Fibroblast of skin of left quadriceps (primary cell): ENCODE measurements at places on chromosomes 2 and 18.
A peak's percentile ranks its signal among the peaks of the same experiment; 100 is the strongest.

DNA sequence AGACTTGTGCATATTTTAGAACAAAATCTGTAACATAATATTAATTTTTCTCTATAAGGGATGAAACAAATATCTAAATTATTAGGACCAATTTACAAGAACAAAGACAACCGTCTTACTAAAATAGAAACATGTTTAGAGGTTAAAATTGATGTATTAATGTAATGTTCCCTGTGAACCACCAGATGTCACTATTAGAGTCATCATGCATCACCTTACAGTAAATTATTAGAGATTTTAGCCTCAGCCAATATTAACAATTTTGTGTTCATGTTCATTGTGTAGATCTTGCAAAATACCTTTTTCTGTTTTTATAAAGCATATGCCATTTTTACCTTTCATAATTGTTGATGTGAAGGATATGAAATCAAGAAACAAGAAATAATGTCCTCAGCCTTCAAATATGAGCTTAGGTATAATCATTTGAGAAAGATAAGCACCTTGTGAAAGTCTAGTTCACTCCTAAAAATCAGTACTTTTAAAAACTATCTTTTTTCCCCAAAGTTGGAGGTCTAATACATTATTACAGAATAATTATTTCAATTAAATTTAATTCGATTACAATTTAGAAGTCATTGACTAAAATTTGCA lies 344.3 kb upstream of the KCNH7 start:
- no peak for DNase-seq

- DNase-seq, result peak; percentile 8
These were observed 19.5 kb downstream of the SLC25A52 start for GRCh38 chr18:31741097-31741735.

- DNase-seq, result peak; percentile 57
These were observed 267.6 kb upstream of the RAB12 start for GRCh38 chr18:8341481-8342230.

DNA sequence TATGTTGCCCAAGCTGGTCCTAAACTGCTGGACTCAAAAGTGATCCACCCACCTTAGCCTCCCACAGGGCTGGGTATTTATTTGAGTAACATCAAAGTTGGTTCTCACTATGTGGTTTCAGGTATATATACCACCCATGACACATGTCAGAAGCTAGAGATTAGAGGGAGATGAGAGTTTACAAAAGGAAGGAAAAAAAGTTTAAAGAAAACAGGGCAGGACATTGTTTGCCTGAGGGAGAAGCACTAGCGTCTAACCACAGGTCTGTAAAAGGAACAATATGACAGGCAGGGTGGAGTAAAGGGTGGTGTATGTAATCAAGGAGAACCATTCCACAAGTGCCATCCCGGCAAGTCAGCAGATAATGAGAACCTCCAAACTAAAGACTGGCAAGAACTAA lies 8.5 kb downstream of the CEP76 start:
- no peak for DNase-seq

GRCh38 chr2:17301437-17301836 lies 216.8 kb downstream of the RAD51AP2 start:
- DNase-seq, result no peak

GRCh38 chr2:38948995-38949394 lies 59.3 kb downstream of the ARHGEF33 start:
- DNase-seq, result no peak

- no peak for DNase-seq
These were observed 19.6 kb upstream of the REL start for GRCh38 chr2:60861736-60862135.

GRCh38 chr2:97996679-97997078 lies 931 bp upstream of the TMEM131 start:
- no peak for DNase-seq

DNA sequence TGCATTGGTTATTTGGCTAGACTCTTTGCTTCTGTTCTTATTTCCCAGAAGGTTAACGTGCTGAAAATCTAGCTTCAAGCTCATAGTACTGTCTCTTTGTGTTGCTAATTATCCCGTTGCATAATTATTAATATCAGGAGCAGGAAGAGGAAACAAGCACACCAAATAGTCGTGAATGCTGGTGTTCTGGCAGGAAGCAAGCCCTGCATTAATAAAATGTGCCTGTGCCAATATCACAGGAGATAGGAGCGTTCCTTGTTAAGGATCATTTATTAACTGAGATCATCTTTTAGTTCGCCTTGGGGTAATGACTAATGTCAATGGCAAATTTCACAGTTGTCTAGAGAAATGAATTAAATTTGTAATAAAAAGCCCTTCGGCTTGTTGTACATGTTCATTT lies 893.0 kb upstream of the POU3F3 start:
- no peak for DNase-seq

DNA sequence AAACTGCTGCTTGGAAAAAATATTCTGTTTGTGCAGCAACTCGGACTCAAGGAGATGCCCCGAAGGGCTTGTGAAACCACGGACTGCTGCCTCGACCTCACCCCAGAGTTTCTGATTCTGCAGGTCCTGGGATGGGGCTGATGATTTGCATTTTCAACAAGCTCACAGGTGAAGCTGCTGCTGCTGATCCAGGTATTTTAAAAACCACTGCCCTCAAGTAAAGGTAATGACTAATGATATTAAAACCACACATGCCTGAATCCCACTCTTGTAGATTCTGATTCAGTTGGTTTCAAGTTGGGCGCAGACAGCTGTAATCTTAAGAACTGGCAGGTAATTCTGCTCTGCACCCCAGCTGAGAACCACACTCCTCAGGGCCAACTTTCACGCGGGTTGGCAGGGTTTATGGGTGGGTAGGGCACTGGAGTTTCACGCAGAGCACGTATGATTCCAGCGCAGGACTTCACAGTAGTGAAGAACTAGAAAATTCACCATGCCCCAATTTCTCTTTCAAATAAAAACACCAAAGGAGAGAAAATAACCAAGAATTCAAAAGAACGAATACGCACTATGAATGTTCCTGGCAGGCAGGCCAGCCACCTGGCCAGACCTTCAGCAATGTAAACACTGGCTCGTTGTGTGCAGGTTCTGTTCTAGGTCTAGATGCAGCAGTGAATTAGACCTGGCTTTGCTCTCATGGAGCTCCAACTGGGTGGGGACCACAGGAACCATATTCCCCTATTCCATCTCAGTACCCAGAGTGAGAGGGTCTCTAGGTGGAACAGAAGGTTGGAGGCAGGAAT lies 74.6 kb upstream of the ZFP36L2 start:
- no peak for DNase-seq

- no peak for DNase-seq
These were observed 336.9 kb downstream of the RIT2 start for GRCh38 chr18:42778445-42779042.

- DNase-seq, result no peak
These were observed 42.0 kb downstream of the TTR start for GRCh38 chr18:31633392-31634330.

- no peak for DNase-seq
These were observed 53.9 kb upstream of the B3GNT2 start for GRCh38 chr2:62142054-62142453.

GRCh38 chr2:237244976-237245646 lies 159.4 kb downstream of the COPS8 start:
- peak; percentile 84 for DNase-seq

DNA sequence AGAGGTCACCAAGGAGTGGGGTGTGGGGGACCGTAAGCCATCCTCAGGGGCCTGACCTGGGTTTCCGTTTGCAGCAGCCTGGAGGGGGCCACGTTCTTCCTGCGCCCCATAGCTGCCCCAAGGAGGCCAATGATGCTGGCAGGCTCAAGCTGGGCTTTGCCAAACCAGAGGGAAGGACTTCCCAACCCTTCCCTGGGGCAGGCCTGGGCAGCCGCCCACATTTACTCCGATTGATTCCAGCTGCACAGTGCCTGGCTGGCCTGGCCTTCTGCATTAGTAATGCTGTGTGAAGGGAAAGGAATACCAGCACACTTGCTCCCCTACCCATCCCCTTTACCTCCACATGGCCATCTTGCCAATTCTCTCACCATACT lies 360.6 kb upstream of the SLC14A2 start:
- no peak for DNase-seq

DNA sequence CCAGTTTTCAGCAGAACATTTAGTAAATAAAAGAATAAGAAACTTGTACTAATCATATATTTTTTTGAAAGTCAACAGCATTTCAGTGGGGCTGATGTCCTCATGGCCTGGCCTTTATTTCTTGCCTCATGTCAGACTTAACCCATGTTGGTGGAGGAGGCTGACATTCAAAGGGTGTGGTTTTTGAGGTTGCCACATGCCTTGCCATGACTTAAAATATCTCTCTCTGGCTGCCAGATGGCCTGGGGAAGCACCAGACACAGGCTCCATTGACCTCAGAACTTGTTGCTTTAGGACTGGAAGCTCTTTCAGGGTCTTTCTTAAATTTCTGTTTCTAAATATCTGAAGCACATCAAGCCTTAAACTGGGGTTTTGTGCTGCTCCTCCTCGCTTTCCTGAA lies 32.5 kb upstream of the CD28 start:
- no peak for DNase-seq

- no peak for DNase-seq
These were observed 78.9 kb upstream of the OTOS start for GRCh38 chr2:240219208-240219890.

DNA sequence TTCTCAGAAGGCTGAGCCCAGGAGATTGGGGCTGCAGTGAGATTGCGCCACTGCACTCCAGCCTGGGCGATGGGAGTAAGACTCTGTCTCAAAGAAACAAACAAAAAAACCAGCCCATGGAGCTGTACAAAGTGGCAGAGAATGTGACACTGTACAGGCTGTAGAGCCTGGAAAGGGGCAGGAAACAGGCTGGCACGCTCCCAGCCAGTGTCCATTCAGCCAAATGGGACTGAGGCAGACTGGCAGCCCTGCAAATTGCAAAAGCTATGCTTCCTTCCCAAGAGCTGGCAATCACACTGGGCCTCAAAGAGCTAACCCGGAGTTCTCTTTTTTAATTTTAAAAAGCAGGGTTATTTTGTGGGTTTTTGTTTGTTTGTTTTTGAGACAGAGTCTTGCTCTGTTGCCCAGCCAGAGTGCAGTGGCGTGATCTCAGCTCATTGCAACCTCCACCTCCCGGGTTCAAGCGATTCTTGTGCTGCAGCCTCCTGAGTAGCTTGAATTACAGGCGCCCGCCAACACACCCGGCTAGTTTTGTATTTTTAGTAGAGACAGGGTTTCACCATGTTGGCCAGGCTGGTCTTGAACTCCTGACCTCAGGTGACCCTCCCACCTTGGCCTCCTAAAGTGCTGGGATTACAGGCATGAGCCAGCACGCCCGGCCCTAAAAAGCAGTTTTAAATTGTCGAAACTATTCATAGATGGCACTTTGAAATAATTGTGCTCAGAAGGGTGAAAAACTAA lies 42.8 kb downstream of the SCRN3 start:
- no peak for DNase-seq

GRCh38 chr18:31566576-31567306 lies 24.9 kb upstream of the TTR start:
- no peak for DNase-seq

DNA sequence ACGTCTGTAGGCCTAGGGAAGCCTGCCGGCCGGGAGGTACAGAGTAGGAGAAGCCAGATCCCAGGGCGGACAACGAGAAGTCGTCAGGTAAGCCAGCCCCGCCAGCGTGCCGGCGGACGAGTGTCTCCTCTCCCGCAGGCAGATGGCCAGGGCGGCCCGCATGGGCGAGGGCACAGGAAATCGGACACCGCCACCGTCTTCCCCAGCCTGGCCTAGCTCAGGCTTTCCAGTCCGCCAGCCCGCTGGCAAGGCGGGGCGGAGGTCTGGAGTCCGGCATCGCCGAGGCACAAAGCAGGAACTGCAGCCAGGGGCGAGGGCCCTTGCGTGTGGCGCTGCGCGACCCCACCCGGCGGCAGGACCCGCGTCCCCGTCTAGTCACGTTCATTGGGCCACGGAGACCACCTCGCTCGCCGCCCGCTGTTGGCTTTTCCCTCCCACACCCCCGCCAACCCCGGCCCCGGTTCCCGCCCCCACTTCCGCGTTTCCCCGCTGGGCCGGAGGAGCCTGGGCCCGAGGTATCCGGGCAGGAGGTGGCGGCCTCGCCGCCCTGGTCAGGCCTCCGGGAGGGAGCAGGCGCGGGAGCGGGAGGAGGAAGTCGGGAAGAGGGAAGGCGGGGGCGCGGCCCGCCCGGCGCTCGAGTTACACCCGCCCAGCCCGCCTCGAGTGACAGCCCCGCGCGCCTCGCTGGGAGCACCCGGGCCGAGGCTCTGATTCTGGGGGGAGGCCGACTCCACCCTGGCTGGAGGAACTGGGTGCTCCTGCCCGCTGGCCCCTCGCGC lies at the start of gene GPD2:
TSS of gene GPD2 (plus strand) at position 662 of the 779 bp plus-strand sequence. CDS start 39,727 bp downstream, outside the sequence.
- peak; percentile 56 for DNase-seq

DNA sequence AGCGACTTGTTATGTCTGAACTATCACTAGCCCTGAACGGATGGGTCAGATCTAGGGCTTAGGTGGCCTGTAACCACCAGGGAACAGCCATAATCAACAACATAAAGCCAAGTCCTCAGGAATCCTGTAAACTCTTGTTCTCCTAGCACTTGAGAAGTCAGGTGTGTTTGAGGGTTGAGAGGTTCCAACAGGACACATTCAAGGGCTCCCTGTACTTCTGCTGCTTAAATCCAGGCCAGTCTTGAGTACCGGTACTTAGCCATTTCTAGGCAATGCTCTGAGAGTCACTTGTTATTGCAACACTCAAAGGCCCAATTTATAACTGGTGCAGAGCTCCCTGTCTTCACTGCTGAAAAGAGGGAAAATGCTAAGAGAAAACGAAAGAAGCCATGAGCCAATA lies 21.6 kb upstream of the SLC40A1 start:
- no peak for DNase-seq

- DNase-seq, result no peak
These were observed 5.8 kb downstream of the CRIM1 start for GRCh38 chr2:36361396-36361795.

- no peak for DNase-seq
These were observed 28.2 kb downstream of the TUBB6 start for GRCh38 chr18:12336171-12336613.

DNA sequence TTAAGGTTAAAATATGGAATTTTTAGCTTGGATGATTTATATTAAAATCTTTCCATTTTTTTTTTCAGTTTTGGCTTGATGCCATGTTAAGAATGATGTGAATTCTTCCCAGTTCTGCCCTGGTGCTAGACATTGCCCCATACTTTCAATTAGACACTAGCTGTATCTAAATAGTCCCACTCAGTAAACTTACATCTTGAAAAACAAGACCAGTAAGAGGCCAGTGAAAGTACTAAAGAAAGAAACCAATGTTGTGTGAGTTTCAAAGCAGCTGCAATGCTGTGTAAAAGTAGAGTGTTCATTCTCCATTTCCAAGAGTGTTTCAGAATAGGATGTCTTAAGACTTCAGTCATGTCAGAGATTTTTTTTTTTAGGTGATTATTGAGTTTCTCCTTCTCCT lies 40.0 kb upstream of the CYBRD1 start:
- no peak for DNase-seq

- DNase-seq, result no peak
These were observed 32.7 kb upstream of the RIT2 start for GRCh38 chr18:43148231-43148630.
